Kidney (tissue), 22 donors: ENCODE measurements at places on chromosomes 16 and 17. TPM values are rescaled to one million over a fixed set of nuclear protein-coding genes. Genes with fewer than 3 reads are reported as not detected.

GRCh38 chr17:65145743-65146142 lies 8.6 kb downstream of the RGS9 start:
- no peaks in the 10 kb centered on the region for H3K36me3 ChIP-seq
- no peaks in the 10 kb centered on the region for H3K27me3 ChIP-seq
- H3K27ac ChIP-seq = no peak overlapping the region

DNA sequence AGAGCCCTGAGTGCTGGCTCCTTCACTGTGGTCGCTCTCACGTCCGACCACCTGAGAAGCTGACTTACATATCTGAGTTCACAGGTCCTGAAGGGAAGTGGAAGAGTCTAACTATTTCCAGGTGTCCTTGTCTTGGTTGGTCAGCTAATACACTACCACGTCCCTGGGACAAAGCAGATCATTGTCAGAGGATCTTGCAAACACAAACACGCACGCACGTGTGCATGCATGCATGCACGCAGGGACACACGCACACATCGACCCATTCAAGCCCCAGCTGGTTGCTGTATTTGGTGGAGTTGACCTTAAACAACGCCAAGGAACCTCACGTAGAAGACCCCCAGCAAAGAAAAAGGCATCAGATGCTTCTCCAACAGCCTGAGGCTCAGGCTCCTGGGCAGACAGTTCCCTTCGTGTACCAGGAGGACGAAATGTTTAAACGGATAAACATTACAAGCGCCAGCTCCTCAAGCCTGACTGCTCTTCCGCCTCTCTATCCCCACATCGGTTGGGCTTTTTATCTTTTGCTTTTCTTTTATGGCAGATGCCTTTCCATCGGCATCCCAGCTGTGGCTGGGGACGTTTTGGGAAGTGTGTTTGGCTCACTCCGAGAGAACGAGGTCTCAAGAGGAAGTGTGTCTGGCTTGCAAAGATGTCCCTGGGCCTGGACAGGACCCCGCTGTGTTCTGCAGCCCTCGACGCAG lies 95.8 kb downstream of the TBC1D16 start:
- no peaks in the 10 kb centered on the region for H3K27me3 ChIP-seq
- H3K36me3 ChIP-seq = peaks cover 6% of the 10 kb centered on the region
- H3K27ac ChIP-seq = no peak overlapping the region
- H3K4me3 ChIP-seq = no peak overlapping the region

GRCh38 chr16:78097548-78097947 lies 1.9 kb upstream of the WWOX start:
- peaks cover 15% of the 10 kb centered on the region for H3K4me1 ChIP-seq
- no peak overlapping the region for H3K27ac ChIP-seq
- H3K4me3 ChIP-seq = no peak overlapping the region
- no peaks in the 10 kb centered on the region for H3K27me3 ChIP-seq
- DNase-seq = no peak
- H3K36me3 ChIP-seq = no peaks in the 10 kb centered on the region

The EFTUD2 gene
- polyA plus RNA-seq = 37.9 TPM

The DYNLRB2 gene
- 22.1 TPM for polyA plus RNA-seq

The ZNF423 gene
- 2.0 TPM for polyA plus RNA-seq

The KRTAP4-5 gene
- not detected for polyA plus RNA-seq
